ENCODE measurements at places on chromosomes 6 and 20.

GRCh38 chr20:51036827-51037531 lies 14.1 kb upstream of the KCNG1 start:
- no peak for DNase-seq

DNA sequence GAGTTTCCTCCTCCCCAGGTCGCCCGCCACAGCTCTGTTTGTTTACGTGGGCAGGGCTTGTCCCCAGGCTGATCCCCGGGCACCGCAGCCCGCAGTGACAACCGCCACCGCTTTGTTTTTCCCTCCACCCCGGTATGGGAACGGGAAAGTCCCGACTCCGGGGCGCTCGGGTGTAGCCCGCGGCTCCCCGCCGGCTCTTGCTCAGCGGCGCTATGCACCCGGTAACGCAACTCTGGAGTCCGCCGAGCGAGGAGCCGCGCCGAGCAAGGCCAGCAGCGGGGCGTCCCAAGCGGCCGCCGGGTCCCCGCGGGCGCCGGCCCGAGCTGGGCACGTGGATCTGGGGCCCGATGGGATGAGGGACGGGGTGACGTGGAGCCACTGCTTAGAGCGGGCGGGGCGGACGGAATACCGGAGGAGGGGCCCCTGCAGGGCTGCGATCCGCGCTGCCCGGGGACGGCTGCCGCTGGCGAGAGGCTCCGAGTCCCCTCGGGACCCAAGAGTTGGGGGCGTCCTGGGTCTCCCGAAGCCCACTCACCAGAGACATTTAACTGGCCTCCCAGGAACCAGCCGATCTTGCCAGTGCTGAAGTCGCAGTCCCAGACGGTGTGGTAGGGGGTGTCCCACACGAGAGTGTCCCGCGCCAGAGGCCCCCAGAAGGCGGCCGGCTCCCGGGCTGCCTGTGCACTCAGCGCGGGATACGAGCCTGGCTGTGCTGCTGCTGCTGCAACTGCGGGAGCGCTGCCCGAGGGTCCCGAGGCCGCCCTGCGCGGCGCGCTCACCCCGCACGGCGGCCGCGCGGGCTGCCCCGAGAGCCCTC lies 497 bp downstream of the ACSS1 start:
- peak; percentile 74 for DNase-seq

DNA sequence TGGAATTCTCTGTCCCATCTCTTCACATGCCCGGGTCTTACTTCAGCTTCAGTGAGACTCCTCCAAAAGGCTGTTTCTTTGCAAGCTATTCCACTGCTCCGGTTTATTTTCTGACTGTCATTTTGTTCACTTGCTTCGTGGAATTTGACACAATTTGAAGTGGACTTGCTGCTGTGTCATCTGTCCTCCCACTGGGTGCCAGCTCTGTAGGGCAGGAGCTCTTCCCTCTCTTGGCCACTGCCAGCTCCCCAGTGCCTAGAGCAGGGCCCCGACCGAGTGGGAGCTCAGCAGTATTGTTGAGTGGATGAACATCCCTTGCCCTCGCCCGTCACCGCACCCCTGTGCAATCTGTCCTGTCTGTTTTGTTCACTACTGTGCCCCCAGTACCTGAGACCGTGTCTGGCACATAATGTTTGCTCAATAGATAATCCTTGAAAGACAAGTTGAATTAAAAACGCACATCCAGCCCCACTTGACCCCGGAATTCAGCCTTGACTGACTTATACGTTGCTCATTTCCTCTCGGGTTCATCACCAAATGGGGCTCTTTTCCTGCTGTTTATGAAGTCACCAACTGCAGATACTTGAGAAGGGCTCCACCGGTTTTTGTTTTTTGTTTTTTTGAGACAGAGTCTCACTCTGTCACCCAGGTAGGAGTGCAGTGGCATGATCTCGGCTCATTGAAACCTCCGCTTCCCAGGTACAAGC lies 170.3 kb upstream of the KCNG1 start:
- no peak for DNase-seq

DNA sequence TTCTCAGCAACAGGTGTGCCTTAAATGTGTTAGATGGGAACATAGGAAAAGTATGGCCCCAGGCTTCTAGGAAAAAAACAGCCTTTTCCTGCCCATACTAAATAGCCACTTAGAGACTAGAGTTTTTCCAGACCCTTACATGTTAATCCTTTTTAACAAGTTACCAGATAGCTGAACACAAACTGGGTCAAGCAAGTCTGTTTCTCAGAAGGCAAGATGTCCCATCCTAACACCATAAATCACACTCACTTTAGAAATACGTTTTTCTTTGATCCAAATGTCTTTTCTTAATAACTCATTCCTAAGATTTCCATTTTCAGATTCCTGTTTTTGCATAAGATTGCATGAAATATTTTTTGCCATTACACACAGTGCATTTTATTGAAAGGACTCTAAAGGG lies 241.3 kb downstream of the KCNQ5 start:
- DNase-seq, result no peak

GRCh38 chr6:14200047-14200446 lies 82.5 kb downstream of the CD83 start:
- DNase-seq, result no peak

DNA sequence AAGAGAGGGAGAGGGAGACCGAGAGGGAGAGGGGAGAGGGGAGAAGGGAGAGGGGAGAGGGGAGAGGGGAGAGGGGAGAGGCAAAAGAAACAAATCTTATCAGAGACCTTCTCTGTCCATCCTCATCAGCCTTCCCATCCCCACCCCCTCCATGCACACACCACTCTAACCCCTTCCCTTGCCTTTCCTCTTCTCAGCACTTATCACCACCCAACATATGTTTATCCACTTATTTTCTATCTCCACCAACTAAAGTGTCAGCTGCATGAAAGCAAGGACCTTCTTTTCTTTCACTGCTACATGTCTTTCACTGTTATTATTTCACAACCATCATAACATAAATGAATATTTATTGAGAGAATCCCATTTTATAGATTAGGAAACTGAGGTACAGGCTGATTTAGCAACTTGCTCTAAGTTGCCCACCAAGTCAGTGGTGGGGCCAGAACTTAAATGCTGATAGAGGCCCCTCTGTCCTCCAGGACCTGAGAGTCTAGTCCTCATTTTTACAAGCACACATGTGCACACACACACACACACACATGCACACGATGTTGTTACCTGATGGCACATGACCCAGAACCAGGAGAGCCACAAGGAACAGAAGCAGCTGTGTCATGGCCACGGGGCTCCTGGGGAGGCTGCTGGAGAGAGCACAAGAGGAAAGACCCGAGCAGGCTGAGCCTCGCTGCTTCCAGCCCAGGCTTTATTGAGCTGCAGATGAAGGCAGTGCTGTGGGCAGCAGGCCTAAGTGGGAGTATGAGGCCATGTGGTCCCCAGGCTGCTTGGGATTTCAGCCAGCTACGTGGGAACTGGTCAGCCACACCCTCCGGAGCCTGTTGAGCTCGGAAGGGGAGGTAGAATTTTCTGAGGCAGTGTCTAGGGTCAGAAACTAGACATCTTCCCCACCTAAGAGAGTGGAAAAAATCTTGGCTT lies 2.3 kb downstream of the DEFB124 start:
- no peak for DNase-seq

- DNase-seq, result no peak
Observed at GRCh38 chr20:42179768-42180167, 561.6 kb upstream of the CHD6 start.

GRCh38 chr6:133265066-133265465 lies 23.9 kb downstream of the EYA4 start:
- DNase-seq, result no peak

GRCh38 chr6:41411961-41412360 lies 76.6 kb downstream of the NCR2 start:
- DNase-seq, result no peak

- no peak for DNase-seq
Observed at GRCh38 chr6:166830891-166831363, 125.4 kb downstream of the RNASET2 start.

GRCh38 chr6:90401933-90402830 lies 105.5 kb upstream of the BACH2 start:
- peak; percentile 47 for DNase-seq

- no peak for DNase-seq
Observed at GRCh38 chr20:61099806-61100205, 152.3 kb upstream of the CDH4 start.

DNA sequence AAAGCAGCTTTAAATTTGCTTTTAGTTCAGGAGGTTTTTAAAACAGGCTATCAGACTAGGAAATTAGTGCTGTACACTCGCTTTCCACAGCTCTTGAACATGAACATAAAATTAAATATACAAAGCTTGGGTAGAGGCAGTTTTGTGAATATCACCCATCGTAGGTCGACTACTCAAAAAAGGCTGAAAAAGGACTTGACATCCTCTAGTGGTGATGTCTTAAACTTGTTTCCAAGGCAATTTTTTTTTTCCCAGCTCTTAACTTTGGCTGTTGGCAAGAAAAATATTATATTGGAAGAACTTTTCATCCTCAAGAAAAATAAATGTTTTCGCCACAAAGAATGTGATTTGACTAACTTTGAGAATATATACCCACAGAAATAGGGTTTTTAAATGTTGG lies 2.9 kb downstream of the MAP7 start:
- DNase-seq, result no peak

DNA sequence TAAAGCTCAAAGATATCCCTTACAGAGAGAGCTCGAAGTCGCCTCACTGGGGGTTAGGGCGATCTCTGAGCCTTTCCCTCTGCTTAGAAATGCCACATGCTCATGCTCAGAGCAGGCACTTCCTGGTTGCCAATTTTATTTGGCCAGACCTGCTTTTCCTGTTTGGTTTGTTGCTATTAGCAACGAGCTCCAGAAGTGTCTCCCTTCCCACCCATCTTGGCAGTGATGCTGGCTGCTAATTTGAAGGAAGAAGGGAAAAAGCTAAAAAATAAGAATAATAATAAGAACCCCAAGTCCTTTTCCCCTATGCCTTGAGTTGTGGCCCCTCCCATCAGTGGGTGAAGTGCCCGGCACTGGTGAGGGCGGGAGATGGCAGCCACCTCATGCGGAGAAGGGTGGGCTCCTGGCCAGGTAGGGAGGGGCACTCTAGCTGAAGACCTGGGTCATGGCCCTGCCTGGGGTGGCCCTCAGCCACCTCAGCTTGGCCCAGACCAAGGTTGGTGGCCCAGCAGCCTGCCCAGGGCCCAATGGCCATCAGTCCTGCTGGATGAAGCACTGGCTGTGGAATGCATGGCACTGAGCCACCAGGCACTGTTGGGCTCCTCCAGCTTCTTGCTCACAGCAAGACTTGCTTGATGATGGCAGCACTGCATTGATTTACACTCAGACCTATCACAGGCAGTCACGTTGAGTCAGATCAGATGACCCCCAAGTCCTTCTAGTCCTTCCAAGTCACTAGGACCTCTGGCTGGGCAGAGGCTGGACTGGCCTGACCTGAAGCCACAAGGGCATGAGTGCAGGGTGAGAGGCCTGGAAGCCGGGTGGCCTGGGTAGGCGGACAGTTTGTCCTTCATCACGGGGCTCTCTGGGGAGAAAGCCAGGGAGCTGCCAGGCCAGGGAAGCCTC lies 79.0 kb downstream of the SYNJ2 start:
- no peak for DNase-seq

- DNase-seq, result no peak
Observed at GRCh38 chr20:63738687-63739129, 868 bp upstream of the SLC2A4RG start.

DNA sequence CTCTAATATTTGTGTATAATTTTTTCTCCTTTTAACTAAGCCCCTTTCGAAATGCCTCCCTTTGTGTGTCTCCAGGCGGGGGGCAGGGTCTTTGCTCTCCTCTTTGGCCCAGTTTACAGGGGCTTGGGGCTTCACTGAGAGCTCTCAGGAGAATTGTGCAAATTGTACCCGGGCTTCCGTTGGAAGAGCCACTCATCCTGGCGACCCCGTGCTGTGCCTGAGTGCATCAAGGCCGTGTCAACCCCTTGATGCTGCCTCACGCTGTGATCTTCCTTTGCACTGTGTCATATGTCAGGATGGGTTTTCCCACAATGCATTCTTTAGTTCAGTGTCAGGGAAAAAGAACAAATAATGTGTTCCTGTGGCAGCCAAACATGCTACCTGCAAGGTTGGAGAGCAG lies 118.0 kb upstream of the POU3F2 start:
- no peak for DNase-seq
